ENCODE measurements at places on chromosomes 3 and 15. TPM values are rescaled to one million over a fixed set of nuclear protein-coding genes. Genes with fewer than 3 reads are reported as not detected.
A peak's percentile ranks its signal among the peaks of the same experiment; 100 is the strongest.

TLNRD1 gene
- total RNA-seq: 20.8 TPM

- DNase-seq: peak; percentile 50
Observed at GRCh38 chr15:88513195-88513594, 33.3 kb downstream of the DET1 start.

DNA sequence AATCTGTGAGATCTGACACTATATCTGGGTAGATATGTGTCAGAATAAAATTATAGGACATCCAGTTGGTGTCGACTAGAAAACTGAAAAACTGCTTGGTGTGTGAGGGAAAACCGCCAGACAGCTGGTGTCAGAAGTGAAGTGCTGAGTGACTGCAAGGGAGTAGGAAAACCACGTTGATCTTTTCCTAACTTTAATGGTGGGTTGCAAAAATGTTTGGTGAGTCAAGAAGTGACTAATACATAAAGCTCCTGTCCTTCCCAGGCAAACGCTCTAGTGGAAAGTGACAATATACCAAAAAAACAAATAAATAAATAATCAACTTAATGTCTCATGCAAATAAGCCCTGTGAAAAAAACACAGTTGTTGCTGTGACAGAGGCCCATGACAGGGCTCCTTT lies 7.3 kb upstream of the CD96 start:
- no peak for DNase-seq

DNA sequence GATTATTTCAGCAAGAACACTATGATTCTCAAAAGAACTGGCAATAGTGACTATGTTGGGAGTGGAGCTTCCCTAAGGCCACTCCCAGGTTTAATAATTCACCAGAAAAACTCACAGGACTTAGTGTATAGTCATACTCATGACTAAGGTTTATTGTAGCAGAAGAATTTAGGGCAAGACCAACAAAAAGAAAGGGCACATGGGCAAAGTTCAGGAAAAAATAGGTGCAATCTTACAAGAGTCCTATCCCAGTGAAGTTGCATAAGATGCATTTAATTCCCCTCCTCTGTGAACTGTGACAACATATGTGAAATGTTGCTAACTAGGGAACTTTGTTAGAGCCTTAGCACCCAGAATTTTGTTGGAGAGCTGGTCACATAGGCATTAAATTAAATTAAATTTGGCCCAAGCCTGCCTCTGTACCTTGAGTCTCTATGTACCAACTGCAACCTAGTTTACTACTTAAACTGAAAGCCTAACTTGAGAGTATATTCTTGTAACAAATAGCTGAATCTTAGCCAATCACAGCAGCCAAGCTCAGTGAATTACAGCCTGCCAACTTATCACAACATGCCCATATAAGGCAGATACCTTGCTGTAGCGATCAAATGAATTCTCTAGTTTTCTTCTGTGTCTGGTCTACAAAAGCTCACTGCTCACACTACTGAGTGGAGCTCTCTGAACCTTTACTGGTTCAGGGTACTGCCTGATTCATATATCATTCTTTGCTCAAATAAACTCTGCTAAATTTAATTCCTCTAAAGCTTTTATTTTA lies 386.2 kb upstream of the ARHGEF26 start:
- DNase-seq: no peak

- no peak for DNase-seq
Observed at GRCh38 chr15:68061171-68061570, 7.1 kb downstream of the PIAS1 start.

- no peak for DNase-seq
Observed at GRCh38 chr15:67556976-67557570, 14.6 kb downstream of the MAP2K5 start.

DNA sequence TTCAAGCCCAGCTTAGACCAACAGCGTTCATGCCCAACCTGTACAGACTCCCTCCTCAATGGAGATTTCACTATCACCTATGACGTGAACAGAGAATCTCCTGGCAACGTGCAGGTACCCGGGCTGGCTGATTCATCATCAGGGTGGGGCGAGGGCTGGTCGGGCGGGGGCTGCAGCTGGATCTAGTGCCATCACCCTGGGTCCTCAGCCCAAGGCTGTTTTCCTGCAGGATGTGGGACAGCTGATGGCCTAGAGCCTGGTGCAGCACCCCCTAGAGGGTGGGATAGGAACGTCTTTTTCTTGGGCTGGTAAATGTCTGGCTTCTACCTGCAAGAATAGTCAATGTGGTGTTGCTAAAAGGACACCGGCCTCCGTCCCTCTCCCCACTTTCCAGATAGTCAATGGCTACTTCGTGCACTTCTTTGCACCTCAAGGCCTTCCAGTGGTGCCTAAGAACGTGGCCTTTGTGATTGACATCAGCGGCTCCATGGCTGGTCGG lies 4.4 kb downstream of the ITIH3 start:
- DNase-seq: peak; percentile 48

DNA sequence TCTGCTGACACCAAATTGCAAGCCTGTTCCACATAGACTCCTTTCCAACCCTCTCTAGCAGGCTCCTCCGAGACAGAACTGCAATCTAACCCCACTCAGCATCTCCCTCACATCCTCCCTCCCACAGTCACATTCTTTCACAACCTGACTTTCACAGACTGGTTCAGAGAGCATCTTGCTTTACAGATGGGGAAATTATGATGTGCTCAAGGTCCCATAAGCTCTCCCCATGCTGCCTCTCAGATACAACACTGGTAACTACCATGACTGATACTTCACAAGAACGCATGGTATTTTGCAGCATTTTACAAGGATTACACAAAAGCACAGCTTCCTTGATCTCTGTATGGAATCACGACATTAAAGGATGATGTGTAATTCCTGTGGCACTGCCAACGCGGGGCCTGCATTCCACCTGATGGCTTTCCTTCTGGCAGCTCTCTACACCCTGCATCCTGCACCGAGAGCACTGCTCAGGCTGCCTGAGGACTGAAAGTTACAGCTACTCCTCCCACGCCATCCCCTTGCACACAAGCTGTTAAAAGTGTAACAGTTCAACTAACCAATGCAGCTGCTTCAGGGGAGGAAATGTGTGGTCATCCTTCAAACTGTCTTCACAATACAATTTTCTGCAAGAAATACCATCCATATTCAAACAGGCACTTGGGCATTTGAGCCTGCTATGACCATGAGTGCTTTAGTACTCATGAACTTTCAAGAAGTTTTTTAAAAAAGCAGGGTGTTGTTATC lies 27.6 kb downstream of the TBC1D2B start:
- DNase-seq: peak; percentile 61

- DNase-seq: no peak
Observed at GRCh38 chr3:53464424-53464823, 30.0 kb upstream of the CACNA1D start.

GRCh38 chr3:8486936-8487335 lies 14.7 kb upstream of the LMCD1 start:
- DNase-seq: no peak

MOBP gene
- total RNA-seq: not detected

OR5AC2 gene
- total RNA-seq: not detected

Measured in dermis blood vessel endothelial cell (primary cell).